Panc1 (cell line): ENCODE measurements at places on chromosomes 1 and 21. TPM values are rescaled to one million over a fixed set of nuclear protein-coding genes. Genes with fewer than 3 reads are reported as not detected.

Gene LCE3D
- total RNA-seq = not detected

Gene AKR7A3
- total RNA-seq = 1.4 TPM

Gene TMEM82
- not detected for total RNA-seq

Gene SLC25A33
- 13.4 TPM for total RNA-seq

Gene CACNA1E
- total RNA-seq = not detected

Gene SSX2IP
- 81.8 TPM for total RNA-seq

Gene SYT2
- total RNA-seq = 0.03 TPM

Gene OPTC
- total RNA-seq = not detected

Gene INTS7
- 35.5 TPM for total RNA-seq

Gene KRTAP21-2
- total RNA-seq = not detected

Gene MSH4
- total RNA-seq = 0.26 TPM

Gene SGIP1
- 1.6 TPM for total RNA-seq

Gene RYR2
- total RNA-seq = 0.03 TPM

Gene DYNLT5
- not detected for total RNA-seq

Gene ADORA3
- total RNA-seq = not detected

Gene TMPRSS2
- total RNA-seq = 111 TPM

Gene COL11A1
- total RNA-seq = 106 TPM

Gene LRRC8C
- 17.1 TPM for total RNA-seq

Gene REN
- not detected for total RNA-seq

Gene ADAR
- total RNA-seq = 136 TPM

Gene SAMD13
- 2.2 TPM for total RNA-seq

Gene CNTN2
- total RNA-seq = not detected

Gene COL6A2
- 29.9 TPM for total RNA-seq

Gene DENND2C
- 1.1 TPM for total RNA-seq

Gene ADAM30
- total RNA-seq = not detected

Gene TAS1R1
- not detected for total RNA-seq

Gene KCNJ6
- total RNA-seq = not detected

Gene BCAR3
- 33.9 TPM for total RNA-seq

Gene ZNF683
- not detected for total RNA-seq

Gene LCE1C
- total RNA-seq = not detected

Gene PLPPR4
- not detected for total RNA-seq

Gene ZNF684
- total RNA-seq = 5.3 TPM

Gene MYCBP
- total RNA-seq = 17.4 TPM

Gene FALEC
- 1.0 TPM for total RNA-seq

Gene HFM1
- 0.39 TPM for total RNA-seq

Gene CFHR1
- total RNA-seq = 0.23 TPM

Gene CR1L
- total RNA-seq = not detected

Gene CYB561D1
- 4.5 TPM for total RNA-seq

Gene MMEL1
- total RNA-seq = 0.46 TPM

Gene RHBG
- total RNA-seq = 0.28 TPM

Gene LMX1A
- not detected for total RNA-seq

Gene KISS1
- not detected for total RNA-seq

Gene SHCBP1L
- not detected for total RNA-seq

Gene AQP10
- total RNA-seq = not detected
